ENCODE measurements at places on chromosomes 7 and 10.

- no peak for DNase-seq
Observed at GRCh38 chr7:147136352-147136751, 1019.8 kb downstream of the CNTNAP2 start.

DNA sequence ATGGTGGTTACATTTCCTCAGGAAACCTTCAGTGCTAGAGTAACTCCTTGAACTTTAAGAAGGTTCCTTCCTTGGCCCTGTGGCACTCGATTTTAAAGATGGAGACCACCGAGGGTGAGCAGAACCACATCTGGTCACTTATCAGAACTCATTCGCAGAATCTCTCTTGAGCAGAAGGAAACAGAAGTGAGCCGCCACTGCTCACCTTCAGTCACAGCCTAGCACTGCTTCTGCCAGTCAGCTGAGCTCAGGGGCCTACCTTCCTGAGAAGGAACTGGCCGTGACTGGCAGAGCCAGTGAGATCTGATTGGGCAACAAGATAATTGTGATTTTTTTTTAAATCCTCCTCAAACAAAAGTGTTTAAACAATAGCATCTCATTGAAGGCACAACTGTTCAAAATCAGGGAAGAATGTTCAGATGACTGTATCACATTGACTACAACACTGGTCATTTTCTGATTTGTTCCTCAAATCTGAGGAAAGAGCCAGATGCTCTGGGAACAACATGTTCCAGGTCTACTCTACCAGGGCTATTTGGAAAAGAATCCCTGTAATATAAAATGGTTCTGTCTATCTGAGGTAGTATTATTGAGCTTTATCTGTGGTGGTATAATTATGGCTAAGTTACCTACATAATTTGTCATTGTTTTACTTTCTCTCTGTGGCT, 2.7 kb upstream of the SYPL1 start:
- no peak for DNase-seq

DNA sequence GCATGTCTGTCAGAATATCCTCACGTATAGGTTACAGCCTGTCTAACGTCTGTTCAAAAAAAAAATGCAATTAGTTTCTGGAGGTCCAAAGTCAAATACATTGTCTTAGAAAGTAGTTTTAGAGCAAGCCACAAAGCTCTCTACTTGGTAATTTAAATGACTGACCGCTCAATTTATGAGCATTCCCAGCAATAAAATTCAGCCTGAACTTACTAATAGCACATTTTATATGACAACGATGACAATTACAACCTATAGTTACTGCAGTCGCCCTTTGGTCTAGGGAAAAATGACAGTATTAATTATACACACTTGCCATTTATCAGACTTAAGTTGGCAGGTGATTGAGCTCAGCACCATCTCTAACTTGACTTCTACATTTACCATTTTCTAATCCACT, 425.8 kb upstream of the STEAP1 start:
- no peak for DNase-seq

- no peak for DNase-seq
Observed at GRCh38 chr7:43876241-43876640, 6.9 kb upstream of the MRPS24 start.

GRCh38 chr7:48245751-48246472, 74.7 kb downstream of the ABCA13 start:
- DNase-seq, result no peak

GRCh38 chr10:33150889-33151288, 183.6 kb downstream of the NRP1 start:
- DNase-seq, result no peak

GRCh38 chr10:121627876-121628581, 29.8 kb upstream of the FGFR2 start:
- DNase-seq, result no peak

GRCh38 chr7:40709062-40709964, 574.5 kb downstream of the SUGCT start:
- no peak for DNase-seq

- DNase-seq, result no peak
Observed at GRCh38 chr7:139671967-139672366, 105.8 kb downstream of the HIPK2 start.

DNA sequence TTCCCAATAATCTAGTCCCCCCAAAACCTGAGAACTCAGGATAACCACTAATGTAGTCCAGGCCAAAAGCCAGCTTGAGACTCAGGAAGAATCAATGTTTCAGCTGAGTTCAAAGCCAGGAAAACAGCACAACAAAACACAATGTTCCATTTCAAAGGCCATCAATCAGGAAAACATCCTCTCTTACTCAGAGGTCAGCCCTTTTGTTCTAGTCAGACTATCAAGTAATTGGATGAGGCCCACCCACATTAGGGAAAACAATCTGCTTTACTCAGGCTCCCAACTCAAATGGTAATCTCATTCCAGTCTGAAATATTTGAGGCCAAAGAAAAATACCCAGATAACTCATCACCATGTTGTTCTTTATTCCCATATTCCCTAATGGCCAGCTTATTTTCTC, 152.2 kb downstream of the SDHAF3 start:
- DNase-seq, result no peak

DNA sequence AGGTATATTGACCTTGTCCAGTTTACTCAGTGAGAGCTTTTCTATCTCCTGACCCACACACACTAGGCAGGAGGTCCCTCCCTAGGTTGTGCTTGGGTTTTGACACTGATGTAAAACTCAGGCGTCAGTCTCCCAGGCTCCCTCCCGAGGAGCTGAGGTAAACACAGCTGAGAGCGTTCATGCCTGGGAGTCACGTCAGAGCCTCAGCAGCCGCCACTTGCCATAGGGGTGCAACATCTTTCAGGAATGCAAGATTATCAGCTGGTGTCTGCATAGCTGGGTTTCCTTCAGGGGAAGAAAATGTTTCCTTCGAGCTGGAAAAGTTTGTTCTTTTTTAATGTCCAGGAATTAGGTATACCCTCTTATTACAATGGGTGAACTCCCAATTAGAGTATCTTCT, 70.6 kb downstream of the FGFR2 start:
- no peak for DNase-seq

- no peak for DNase-seq
Observed at GRCh38 chr10:59678884-59679301, 30.8 kb downstream of the SLC16A9 start.

GRCh38 chr7:36391436-36392198, 2.0 kb downstream of the ANLN start:
- DNase-seq, result no peak

DNA sequence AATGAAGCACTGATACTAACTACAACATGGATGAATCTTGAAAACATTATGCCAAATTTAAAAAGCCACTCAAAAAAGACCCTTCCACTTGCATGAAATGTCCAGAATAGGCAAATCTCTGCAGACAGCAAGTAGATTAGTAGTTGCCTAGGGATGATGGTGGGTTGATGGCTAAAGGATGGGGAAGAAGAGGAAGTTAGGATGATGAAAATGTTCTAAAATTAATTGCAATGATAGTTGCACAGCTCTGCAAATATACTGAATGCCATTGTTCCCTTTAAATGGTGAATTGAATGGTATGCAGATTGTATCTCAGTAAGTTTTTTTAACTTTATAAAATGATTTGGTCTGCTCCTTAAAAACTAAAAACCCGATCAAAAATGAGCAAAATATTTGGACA, 7.3 kb upstream of the LIPA start:
- no peak for DNase-seq

- no peak for DNase-seq
Observed at GRCh38 chr10:95716466-95716865, 22.7 kb upstream of the TCTN3 start.

- no peak for DNase-seq
Observed at GRCh38 chr7:85075864-85076263, 111.0 kb downstream of the SEMA3D start.

DNA sequence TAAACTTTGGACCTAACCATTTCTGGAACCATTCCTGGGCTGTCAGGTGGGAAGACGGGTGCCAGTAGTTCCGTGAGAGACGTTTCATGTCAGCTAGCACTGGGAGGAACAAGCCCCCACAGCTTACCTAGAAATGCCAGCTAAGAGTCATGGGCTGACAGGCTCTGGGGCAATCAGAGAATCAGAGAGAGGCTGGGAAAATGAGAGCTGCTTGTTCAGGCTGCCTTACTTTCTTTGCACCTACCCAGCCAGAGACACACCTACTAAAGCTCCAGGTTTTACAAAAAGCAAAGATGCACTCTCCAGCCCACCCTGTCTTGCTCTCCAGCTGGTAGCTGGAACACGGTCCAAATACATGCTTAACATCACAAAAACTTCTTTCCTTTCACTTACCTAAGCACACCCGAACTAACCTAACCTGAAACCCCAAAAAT, 688 bp downstream of the PTN start:
- no peak for DNase-seq

DNA sequence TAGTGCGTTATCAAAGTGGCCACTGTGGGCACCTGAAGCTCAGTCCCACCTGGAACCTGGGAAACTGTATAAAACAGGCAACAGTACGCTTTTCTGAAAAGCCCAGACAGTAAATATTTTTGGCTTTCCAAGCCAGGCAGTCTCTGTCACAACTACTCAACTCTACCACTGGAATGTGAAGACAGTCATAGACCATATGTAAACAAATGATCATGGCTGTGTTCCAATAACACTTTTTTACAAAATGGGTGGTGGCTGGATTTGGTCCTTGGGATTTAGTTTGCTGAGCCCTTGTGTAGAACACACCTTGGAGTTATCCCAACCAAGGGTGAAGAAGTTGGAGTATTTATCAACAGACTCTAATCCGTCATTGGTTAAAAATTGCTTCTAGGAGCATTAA, 259.9 kb downstream of the SKIDA1 start:
- no peak for DNase-seq

DNA sequence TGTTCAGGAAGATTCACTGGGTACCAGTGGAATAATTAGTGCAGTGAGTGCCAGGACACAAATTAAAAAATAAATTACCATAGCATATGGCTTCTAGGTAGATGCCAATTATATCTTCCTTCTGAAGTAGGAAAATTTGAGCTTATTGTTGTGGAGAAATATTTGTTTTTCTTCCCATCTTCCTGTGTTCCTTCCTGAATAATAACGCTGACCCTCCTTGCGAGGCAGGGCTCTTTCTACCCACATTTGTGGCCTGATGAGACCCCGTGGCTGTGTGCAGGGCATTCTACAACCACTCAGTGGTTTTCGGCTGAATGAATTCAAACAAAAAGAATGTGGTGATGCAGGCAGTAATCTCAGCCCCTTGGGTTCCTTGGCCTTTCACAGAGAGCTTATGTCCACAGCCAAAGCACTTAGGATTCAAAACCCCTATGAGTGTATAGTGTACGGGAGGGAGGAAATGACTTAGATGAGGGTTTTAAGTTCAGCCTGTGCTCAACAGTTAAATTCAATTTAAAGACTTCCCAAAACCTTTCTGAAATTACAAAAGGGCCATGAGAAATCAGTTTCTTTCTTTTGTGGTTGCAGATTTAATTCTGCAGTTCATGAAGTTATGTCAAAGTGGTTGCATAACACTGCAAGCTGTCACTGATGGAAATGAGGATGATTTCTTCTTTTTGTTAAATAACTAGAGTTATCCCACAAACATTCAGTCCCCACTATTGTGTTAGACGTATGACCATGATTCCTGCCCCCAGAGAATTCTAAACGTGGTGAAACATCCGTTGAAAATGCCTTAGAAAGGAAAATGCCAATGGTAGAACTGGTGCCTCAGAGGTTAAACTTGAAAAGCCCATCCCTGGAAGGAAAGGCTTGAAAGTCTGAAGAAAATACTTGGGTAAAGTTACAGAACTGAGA, 255.3 kb downstream of the FZD1 start:
- DNase-seq, result no peak

GRCh38 chr7:143980746-143981510, 19.2 kb upstream of the OR6B1 start:
- no peak for DNase-seq

GRCh38 chr10:90635111-90635765, 222.6 kb downstream of the HTR7 start:
- no peak for DNase-seq

- no peak for DNase-seq
Observed at GRCh38 chr7:137932881-137933269, 69.0 kb downstream of the CREB3L2 start.

DNA sequence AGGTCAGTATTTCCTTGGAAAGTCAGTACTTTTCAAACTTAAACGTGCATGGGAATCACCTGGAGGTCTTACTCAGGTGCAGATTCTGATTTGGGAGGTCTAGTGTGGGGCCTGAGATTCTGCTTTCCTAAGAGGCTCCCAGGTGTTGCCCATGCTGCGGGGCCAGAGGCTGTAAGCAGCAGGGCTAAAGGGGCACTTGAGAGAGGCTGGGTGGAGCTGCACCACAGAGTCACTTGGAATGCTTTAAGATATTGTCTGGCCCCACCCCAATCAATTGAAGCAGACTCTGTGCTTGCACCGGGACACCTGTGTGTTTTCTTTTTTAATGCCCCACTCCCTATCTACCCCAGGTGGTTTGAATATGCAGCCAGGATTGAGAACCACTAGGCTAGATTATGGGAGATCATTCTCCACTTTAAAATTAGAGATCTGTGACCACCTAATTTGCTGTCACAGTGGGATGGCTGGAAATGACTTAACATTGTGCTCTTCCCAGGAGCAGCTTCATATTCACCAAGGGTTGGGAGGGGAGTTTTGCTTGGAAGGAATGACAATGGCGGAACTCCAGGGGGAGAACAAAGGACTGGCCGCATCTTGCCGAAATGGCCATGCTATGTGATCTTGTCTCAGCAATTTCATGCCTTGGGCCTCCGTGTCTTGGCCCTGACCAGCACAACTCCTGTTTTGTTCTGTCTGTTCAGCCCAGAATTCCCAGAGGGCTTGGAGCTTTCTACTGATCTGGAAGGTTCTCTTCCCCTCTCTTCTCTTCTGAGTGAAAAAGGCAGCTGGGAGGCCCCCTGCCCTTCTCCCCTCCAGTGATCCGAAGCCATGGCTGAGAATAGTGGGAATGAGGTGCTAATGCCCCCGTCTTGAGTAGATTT, 80.2 kb downstream of the FAM241B start:
- DNase-seq, result no peak

- no peak for DNase-seq
Observed at GRCh38 chr10:91271886-91272285, 51.4 kb downstream of the PCGF5 start.

DNA sequence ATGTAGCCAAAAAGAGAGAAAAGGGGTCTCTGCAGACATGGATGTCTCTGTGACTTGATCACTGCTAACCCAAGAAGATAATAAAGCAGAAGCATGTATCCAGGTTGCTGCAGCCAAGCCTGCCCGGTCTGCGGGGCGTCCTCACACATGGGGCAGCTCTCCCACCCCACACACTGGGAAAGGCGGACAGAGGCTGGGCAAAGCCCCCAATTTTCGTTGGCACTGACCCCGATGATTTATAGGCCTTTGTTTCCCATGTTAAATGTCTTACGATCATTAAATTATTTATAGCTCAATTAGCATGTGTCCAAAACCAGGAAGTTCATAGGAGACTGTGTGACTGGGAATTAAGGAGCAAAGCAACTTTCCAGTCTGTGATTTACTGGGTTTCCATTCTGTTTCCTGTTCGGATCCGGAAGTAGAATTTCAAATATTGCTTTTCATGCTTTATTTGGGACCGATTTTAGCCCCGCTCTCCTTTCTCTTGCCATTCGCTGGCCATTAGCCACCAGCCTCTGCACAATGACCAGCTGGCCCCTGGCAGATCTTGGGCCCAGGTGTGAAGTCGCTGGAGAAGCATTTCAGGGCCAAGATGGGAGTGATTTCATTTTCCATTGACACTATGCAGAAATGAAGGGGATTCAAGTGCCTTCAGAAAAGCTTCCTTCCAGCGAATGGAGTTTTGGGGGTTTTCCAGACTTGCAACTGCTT, 91.6 kb downstream of the EGFR start:
- DNase-seq, result no peak

Measured in activated naive CD4-positive, alpha-beta T cell (primary cell).